T follicular helper cell (primary cell): ENCODE measurements at places on chromosomes 5 and 9.
A peak's percentile ranks its signal among the peaks of the same experiment; 100 is the strongest.

DNA sequence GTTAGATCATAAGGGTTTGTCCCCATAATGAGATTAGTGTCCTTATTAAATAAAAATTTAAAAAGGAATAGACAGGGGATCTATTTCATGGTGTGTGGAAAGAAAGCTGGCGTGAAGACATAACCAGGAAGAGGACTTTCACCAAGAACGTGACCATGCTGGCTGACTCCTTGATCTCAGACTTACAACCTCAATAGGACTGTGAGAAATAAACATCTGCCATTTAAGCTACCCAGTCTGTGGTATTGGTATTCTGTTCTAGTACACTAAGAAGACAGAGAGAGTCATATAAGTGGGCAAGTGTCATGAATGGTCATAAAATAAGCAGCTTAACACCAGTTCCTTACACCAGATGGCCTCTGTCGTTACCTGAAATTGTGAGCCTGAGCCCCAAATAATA is 259.4 kb upstream of the CCNG1 start:
- no peak for DNase-seq

- DNase-seq = no peak
Observed at GRCh38 chr5:107580889-107581820, 89.6 kb downstream of the EFNA5 start.

DNA sequence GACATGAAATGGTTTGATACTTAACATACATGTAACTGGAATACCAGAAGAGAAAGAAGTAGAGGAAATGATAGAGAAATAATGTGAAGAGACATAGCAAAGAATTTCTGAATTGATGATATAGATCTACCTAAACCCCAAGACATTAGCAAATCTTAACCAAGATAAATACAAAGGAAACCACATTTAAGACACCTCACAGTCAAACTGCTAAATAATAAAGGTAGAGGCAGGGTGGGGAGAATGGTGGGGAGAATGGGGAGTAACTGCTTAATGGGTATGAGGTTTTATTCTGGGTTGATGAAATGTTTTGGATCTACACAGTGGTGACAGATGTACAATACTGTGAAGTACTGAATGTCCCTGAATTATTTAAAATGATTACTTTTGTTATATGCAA is 17.5 kb downstream of the CARNMT1 start:
- no peak for DNase-seq

DNA sequence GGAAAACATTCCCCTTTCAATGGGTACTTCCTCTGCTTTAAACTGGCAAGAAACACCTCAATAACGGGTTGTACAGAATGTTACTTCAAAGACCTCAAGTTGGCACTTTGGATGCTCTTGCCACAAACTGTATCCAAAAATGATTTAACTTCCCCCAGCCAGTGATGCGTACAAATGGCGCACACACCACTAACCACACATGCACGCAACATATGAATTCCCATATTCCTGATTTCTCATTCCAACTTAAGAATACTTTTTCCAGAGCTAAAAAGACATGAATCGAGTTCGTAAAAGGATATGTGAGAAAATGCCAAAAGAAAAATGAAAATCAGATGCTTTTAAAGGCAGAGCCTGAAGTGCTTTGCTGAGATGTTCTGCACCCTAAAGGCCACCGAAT is 388.0 kb upstream of the PIK3R1 start:
- no peak for DNase-seq

DNA sequence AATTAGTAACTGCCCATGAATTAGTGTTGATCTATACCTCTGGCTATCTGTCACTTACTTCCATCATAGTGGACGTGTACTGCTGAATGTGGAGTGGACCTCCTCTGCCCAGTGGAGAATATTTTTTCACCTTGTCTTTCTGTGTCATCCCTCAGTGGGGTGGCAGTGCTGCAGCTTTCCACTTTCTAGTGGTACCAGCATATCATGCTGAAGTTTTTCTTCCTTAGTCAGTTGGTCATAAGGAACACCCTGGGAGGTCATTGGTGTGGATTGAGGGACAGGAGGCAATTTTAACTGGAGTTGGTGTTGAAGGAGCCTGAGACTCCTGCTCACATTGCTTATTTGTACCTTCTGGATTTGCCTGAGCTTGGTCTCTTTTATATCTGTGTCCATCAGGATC is 151.7 kb upstream of the ANKH start:
- no peak for DNase-seq

GRCh38 chr5:173962436-173962972 is 26.5 kb upstream of the C5orf47 start:
- no peak for DNase-seq

GRCh38 chr5:116764941-116765340 is 190.3 kb upstream of the SEMA6A start:
- no peak for DNase-seq

DNA sequence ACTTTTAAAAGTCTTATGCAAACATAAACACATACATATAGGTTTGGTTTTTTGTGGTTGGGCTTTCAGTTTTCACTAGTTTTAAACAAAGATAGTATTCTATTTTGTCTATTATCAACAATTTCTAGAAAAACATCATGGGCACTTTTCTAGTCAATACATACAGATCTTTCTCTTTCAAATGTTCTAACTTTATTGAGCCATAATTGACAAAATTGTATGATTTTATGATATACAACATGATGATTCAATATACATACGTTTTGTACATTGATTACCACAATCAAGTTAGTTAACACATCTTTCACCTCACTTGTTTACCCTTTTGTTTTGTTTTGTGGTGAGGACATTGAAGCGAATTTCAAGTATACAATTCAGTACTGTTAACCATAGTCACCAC is 265.9 kb downstream of the MCTP1 start:
- DNase-seq = no peak

DNA sequence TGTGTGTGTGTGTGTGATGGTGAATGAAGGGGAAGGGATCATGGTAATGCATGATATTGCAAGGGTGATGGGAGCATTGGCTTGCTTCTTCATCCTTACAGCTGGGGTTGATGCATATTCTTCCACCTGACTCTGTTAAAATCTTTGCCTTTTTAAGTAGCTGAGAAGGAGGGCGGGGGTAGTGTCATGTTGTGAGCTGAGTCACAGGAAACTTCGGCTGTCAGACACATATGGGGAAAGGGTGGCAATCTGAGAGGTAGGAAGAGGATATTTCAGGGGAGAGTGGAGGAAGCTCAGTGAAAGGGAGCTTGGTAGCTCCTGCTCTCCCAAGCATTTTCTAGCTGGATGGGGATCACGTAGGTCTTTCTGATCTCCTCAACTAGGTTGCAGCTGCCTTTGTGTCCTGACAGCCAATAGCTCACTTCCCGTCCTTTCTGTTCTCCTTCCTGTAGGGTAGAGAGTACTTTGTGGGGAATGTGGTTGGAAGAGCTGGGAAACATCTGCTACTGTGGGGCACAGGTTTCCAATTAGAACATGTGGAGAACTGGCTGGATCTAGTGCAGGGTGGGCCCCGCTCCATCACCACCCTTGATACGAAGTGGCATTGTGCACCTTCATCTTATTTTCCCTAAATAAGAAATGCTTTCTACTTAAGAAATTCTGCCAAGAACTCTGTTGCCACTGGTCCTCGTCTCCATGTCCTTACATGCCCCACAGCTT is 18.1 kb upstream of the CLK4 start:
- DNase-seq = no peak

GRCh38 chr5:43007246-43007910 is 32.7 kb downstream of the ANXA2R start:
- DNase-seq = peak; percentile 71

GRCh38 chr9:91711755-91712601 is 238.1 kb downstream of the ROR2 start:
- peak; percentile 7 for DNase-seq

DNA sequence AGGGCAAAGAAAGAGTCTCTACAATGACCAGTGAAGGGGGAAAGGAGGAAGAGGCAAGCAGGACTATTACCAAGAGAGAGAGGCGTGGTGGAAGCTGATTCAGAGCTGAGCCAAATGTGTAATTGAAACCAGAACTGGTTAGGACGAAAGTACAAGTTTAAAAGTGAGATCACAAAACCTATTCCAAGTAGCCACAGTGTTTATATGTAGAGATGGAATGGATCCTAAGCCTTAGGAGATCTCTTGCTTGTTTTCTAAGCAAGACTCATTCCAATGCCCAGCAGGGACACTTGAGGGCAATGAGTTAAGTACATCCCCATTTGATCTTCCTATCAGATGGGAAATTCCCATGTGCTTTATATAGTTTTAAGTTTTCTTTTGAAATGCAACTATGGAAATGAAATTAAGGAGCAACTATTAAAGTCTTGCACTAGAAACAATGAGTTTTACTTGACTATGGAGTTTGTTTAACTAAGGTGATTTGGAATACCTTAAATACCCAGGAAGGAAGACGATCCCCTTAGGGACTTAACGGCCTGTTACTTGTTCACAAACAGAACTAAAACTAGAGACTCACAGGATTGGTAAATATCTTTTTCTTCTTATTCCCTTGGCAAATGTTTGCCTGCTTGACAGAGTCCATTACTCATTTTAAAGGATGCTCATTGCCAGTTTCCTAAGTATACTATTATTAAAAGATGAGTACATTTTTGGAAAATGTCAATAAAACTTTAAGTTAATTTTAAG is 51.1 kb upstream of the SNX2 start:
- no peak for DNase-seq

DNA sequence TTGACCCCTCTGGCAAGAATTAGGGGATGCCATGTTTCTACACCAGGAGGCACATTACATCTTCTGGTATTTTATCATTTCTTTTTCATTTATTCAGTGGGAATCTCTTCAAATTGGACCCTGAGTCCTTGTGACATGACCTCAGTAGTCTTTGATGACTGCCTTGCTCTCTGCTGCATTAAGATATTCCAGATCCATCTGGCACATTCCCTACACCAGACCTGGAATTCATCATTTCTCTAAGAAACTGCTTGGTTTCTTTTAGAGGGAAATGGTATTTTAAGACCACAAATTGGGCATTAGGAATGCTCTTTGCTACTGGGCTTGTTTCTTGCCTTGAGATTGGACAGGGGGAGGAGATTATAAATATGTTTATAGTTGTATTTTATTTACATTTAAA is 61.0 kb downstream of the GALNT10 start:
- no peak for DNase-seq

DNA sequence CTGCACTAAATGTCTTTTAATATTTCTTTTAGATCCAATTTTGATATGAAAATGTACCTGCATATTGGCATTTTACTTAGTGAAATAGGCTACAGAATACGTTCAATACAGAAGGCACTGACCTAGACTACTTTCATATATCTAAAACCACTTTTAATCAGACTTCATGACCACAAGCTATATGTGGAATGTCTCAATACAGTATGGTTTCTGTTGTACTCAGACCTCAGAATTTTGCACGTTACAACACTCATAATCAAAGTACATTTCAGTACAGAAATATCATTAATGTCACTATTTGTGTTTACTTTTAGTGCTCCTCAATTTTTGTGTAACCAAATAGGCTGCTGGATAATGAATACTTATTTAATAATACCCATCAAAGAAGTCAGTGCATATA is 74.8 kb downstream of the MEF2C start:
- DNase-seq = no peak

DNA sequence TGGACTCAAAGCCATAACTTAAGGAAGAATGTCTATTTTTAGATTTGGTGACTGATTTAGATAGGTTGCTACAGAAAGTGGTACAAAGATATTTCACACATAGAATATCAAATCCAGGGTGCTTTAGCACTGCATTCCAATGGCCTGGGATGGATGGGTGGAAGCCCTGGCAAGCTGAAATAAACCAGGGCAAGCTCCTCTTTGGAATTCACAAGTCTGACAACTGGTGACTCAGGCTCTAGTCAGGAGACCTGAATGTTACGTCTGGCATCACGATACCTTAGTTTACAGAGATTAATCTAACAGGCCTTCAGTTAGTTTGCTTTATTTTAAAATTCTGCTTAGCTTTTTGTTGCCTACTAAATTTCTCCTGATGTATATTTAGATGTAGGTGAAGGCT is 144.0 kb downstream of the TMC1 start:
- no peak for DNase-seq

DNA sequence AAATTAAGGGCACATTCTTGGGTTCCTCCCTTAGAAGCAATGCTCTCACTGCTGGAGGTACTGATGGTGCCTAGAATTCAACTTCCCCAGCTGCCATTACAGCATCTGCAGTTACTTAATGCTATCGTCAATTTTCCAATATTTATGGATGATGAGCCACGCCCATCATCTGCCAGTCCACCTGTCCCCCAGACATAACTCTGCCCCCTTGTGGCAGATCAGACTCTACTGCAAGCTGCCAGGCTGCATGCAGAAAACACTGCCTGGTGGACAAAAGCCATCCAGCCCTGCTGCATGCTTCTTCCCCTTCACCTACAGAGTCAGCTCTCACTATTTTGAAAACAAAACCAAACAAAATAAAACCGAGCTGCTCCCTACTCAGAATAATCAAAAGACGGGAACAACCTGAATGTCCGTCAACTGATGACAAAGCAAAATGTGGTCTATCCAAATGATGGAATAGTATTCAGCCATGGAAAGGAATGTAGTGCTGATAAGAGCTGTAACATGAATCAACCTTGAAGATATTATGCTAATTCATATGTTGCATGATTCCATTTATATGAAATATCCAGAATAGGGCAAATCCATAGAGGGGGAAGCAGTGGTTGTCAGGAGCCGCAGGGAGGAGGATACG is 66.4 kb downstream of the RETREG1 start:
- DNase-seq = no peak

DNA sequence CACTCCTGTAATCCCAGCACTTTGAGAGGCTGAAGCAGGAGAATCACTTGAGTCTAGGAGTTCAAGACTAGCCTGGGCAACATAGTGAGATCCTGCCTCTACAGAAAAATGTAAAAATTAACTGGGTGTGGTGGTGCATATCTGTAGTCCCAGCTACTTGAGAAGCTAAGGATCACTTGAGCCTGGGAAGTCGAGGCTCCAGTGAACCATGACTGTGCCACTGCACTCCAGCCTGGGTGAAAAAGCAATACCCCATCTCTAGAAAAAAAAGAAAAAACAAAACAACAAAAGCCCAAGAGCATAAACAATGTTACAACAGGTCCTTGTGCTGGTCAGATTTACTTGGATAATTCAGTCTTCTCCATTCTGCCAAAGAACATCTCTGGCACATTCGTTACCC is 44.3 kb upstream of the TGFBR1 start:
- DNase-seq = no peak

DNA sequence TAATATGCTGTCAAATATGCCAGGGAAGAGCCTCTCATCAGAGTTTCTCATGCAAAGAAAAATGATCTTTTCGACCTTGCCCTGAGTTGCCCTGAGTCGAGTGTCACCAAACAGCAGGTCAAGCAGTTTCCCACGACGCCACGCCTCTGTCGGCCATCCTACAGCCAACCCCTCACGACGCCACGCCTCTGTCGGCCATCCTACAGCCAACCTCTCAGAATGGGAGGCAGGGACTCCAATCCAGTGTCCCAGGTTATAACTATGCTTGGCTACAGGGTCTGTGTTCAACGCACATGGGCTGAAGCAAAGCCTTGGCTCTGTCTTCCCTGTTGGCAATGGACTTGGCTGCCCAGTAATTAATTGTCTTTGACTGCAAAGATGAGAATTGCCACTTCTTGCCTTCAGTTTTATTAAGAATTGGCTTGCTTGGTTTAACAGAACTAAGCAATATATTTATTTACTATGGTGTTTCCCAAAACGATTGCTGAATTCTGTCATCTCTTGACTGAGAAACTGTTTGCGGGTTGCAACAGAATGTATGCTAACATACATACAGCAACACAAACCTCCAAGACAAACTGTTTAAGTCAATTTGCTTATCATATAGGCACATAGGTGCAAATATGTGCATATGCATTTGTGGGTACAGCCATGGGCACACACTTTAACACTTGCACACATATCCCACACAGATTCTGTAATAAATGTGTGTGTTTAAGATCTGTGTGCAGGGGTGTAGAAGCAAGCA is 352.9 kb downstream of the GLIS3 start:
- no peak for DNase-seq

GRCh38 chr5:169688106-169688505 is 51.0 kb downstream of the DOCK2 start:
- DNase-seq = no peak
